Omental fat pad (tissue), 4 donors: ENCODE measurements at places on chromosomes 16 and 17. TPM values are rescaled to one million over a fixed set of nuclear protein-coding genes. Genes with fewer than 3 reads are reported as not detected.

DNA sequence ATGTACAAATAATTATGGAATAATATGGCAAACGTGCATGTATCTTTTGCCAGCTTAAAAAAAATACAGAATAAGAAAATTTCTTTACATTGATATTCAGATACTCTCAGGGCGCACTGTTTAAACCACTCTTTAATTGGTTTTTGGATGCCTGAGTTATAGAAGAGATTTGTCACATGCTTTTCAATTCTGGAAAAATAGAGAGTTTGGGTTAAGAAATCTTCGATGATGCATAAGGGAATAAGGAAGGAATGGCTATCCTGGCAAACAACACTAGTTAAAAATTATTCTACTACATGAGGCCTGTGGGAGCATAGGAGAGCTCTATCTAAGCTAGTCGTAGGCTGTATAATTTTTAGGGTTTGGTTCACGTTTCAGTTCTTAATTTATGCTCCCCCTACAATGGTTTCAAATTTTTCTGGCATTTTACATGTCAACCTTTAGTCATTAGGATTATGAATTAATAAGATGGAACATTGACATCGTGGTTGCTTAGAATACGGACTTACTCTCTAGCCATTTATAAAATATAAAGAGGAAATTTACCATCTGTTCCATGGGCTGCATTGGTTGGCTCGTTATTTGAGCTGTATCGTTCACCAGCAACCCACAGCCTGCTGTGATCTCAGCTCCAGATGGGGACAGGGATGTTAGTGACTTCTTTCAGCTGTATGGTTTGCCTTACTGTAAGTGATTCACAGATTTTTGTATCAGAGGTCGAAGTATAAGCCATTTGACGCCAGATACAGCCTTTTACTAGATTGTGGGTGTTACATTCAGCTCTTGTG is 15.9 kb downstream of the NARF start:
- no peak for DNase-seq

GRCh38 chr17:66950325-66950724 is 14.2 kb upstream of the CACNG4 start:
- no peak for DNase-seq

DNA sequence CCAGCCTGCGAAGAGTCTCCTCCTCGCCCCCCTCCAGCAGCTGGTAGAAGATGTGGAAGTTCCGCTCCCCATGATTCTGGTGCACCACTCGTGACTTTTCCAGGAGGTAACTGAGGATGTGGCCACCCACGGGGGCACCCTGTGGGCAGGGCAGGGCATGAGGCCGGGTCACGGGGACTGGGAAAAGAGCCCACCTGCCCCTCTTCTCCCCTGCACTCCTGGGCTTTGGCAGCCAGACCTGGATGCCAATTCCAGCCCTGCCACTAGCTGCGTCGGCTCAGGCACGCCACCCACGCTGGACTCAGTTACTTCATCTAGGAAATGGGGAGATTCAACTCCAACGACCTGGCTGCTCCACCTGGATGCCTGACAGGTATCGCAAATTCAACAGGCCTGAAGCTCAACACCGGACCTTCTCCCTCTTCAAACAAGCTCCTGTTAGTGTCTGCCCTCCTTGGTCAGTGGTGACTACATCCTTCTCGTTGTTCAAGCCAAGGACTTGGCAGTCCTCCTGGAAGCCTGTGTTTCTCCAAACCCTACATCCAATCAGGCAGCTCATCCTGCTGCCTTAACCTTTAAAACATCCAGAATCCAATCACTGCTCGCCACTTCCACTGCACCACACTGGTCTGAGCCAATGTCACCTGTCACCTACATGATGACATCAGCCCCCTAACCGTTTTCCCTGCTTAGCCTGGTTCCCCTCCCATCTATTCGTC is 11.6 kb downstream of the MYO1C start:
- DNase-seq = no peak

Gene SKAP1
- 1.1 TPM for total RNA-seq
